ENCODE measurements at places on chromosomes 12 and 14.

DNA sequence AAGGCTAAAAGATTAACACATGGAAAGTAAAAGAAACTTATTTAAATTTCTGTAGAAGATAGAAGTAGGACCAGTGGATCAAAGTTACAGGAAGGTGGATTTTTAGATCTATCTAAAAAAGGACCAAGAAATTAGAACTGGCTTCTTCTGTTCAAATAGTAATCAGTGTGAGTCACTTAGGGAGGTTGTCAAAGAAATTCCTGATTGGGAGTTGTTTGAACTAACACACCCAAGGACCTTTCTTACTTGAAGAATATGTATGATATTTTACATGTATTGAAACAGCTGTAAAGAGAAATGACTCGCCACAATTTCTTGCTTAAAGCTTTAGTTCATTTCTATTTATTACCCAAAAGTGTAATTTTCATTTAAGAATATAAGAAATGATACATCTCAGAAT is 256.9 kb downstream of the RAD51B start:
- no peak for DNase-seq

- no peak for DNase-seq
Measured at GRCh38 chr12:83958997-83959396, 953.6 kb downstream of the SLC6A15 start.

DNA sequence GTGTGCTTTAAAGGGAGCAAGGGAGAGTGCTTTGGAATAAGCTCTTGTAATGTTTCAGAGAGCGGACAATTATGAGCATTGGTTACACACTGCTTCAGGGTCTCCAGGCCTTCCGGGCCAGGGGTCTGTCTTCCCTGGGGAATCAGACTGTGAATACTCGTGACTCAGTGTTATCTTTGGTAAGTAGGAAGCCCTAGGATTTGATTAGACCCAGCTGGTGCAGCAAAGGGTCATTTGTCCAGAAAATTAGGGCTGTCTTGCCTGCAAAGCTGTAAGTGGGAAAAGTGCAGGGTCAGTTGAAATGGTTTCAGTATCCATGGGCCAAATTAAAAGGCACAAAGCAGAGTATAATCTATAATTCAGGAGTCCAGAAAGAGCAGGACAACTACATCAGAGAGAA is 475.6 kb downstream of the MED13L start:
- no peak for DNase-seq

GRCh38 chr12:31928246-31929026 is 30.8 kb upstream of the RESF1 start:
- no peak for DNase-seq

- no peak for DNase-seq
Measured at GRCh38 chr12:102462386-102462785, 18.0 kb downstream of the IGF1 start.

GRCh38 chr12:73421832-73422231 is 1115.8 kb upstream of the ATXN7L3B start:
- no peak for DNase-seq

DNA sequence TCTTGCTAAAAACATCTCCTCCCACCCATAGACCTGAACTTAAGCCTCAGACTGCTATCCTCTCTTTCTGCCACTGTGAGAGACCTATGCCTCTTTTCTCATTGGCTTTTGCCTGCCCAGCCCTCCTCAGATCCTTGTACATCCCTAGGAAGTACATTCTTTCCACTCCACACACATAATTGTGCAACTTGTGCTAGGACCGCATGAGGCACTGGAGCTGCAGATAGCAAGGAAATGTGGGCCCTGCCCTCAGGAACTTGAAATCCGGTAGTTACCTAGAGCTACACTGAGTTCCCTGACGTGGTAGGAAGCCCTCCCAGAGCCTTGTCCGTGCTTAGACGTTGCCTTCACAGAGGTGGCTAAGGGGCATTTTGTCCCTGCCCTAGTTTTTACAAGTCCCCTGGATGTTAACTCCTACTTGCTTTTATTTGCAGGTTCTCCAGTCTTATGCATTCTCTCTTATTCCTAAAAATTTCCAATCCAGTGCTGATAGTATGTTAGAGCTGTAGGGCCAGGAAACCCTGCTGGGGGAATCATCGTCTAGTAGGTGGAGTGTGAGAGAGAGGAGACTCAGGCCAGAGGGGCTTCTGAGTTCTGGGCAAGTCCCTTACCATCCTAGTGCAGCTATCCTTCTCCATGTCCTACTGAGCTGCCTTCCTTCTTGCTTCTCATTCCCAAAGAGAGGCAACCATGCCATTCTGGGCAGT is 41.3 kb downstream of the NTF3 start:
- no peak for DNase-seq

GRCh38 chr14:69647213-69647612 is 35.8 kb downstream of the SUSD6 start:
- DNase-seq, result no peak

- DNase-seq, result no peak
Measured at GRCh38 chr14:64779472-64779871, 75.2 kb downstream of the PLEKHG3 start.

- DNase-seq, result no peak
Measured at GRCh38 chr12:21551841-21552465, 25.9 kb downstream of the SPX start.

GRCh38 chr14:69501423-69501838 is 16.9 kb downstream of the PLEKHD1 start:
- no peak for DNase-seq
